ENCODE measurements at places on chromosomes 2 and 18.

DNA sequence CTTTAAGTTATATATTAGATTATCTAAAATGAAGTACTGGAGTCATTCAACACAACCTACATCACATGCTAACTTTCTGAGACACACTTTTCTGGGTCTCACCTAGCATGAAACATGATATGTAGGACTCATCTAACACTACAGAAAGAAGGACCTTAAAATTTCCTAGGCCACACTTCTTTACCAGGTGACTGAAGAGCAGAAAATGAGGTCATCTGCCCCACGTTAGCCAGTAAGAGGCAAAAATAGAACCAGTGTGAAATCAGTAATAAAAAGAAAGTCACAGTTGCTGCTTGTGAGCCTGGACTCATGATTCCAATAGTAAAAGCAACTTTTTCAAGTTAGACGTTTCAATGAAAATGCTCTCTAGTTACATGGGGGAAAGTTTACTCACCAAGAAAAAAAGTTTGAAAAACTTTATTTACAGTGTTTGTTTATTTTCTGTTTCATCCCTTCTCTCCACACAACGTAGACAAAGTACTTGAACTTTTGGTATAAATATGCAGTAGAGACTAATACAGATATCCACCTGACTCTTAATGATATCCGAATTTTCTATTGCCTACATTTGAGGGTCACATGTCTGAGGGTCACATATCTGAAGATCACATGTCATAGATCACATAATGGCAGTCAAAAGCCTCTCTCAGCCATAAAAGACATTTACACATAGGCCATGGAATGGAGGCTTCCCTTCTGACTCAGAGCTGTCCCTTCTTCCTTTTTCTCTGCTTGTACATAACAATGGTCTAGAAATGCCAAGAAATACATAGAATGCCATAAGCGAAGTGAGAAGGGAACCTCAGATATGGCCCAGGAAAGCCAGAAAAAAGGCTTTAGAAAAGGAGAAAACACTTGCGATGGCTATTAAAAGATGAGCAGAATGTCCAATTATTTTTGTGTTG is 362.9 kb downstream of the ZEB2 start:
- no peak for DNase-seq

DNA sequence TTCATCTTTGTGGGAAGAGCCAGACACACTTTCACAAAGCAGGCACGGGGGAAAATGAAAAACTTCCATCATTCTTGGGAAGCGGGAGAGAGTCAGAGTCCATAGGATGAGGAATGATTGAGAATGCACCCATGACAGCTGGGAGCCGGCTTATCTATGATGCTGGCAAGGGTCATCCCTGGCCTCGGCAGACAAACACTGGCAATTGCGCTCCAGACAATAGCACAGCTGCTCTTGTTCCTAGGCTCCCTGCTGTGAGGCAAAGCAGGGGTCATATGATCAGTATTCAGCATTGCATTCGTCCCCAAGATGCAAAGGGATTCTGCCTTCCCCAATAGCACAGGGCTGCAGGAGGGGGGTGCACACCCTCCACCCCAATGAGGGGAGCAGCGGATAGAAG is 33.0 kb downstream of the CYRIA start:
- DNase-seq: no peak

DNA sequence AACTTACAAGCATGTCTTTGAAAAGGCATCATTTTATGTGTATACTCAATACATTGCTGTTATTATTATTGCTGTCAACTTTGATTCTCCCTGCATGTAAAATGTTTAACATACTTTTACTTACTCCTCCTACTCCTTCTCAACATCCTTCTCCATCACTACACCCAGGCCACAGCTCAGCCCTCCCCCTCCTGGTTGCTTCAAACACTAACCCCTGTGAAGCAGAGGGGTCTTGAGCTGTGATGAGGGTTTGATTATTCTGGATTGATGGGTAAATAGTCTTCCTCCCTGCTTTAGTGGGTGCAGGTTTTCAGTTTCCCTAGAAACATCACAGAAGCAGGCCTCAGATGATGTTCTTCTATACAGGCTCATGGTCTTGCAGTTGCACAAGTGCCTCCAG is 221.0 kb downstream of the OSR1 start:
- no peak for DNase-seq

DNA sequence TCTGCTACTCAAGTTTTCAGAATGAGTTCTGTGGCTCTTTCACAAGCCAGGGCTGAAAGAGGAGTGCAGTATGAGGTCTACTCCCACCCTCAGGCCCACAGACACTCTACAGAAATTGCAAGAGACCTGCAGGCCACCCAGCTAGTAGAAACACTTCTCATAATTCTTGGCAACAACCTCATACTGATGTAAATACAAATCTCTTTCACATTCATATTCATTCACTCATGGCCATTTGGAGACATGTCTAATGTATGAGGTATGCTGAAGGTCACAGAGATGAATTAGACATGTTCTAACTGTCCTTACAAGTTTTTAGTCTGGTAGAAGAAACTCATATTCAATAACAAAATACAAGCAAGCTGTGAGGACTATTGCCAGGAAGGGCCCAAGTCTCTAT is 83.8 kb upstream of the KLHL29 start:
- DNase-seq: no peak

- no peak for DNase-seq
These were observed 661.8 kb upstream of the HS6ST1 start for GRCh38 chr2:128980475-128980874.

DNA sequence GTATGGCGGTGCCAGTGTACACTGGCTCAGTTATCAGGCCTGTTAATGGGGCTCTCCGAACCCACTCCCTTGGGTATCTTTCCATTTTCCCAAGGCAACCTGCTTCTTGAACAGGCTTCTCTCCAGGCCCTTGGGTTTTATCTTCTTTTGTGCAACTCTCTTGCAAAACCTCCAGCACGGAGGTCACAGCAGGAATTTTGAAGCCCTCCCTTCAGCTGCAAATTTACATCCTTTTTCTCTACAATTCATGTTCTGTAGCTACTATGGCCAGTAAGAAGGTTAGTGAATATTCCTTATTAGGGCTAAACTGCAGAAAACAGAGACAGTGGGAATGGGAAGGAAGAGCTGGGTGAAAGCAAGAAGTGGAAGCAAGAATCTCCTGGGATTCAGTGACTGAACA is 10.4 kb upstream of the NPAS2 start:
- DNase-seq: no peak

DNA sequence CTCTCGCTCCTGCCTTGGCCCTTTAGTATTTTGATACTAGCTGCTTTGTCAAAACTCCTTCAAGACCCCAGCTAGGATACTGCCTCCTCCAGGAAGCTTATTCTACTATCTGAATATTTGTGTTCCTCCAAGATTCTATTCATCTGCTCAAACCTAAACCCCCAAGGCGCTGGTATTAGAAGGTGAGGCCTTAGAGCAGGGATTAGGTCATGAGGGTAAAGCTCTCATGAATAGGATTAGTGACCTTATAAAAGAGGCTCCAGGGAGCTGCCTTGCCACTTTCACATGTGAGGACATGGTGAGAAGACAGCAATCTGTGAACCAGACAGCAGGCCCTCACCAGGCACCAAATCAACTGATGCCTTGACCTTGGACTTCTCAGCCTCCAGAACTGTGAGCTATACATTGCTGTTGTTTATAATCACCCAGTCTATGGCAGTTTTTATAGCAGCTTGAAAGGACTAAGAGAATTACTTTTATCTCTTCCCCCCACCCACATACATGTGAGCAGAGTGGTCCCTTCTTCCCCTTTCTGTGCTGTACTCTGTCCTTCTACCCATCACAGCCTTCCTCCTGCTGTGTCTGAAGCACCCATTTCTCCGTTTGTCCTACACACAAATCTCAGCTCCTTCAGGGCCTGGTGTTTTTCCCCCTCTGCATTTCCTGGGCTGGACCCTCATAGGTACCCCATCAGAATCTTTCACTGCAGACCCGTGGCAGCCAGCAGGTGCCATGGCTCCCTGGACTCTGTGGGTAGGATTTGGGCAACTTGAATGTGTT is 54.5 kb downstream of the HS1BP3 start:
- no peak for DNase-seq

GRCh38 chr2:102544182-102544581 is 71.2 kb downstream of the SLC9A4 start:
- no peak for DNase-seq

DNA sequence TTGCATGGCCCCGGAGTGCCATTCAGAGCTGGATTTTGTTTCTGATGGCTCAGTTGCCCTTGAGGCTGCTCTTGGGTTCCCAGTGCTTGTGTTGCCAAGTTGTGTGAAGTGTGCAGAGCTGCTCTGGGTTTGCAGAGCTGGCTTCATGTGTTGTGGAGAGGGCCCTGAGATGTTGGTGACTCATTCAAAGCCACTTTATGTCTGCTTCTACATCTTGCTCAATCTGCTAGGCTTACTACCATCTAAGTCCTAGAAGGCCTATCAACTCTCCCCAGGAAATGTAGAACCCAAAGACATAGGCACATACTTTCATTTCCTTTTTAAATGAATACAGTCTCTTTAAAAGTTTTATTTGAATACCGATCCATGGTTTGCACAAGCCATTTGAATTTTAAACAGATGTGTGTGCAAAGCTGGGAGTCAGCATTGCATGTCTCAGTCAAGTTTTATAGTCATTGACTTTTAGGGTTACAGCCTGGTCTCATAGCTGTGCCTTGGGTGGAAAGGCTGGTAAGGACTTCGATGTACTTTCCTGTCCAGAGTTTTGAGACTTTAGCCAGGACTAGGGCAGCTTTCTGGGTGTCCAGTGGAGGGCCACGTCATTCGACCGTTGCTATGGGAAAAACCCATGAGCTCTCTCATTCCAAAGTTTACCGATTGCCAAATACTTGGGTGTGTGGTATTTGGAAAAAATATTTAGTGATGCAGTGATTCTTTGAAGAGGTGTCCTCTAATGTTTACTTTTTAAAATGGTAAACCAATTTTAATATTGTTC is 105.0 kb downstream of the LTBP1 start:
- DNase-seq: peak; percentile 95

GRCh38 chr2:179031731-179032408 is 18.1 kb downstream of the CCDC141 start:
- peak; percentile 84 for DNase-seq

GRCh38 chr2:171149986-171150693 is 10.6 kb downstream of the TLK1 start:
- no peak for DNase-seq

- no peak for DNase-seq
These were observed 629 bp downstream of the PRELID3A start for GRCh38 chr18:12408247-12408869.

DNA sequence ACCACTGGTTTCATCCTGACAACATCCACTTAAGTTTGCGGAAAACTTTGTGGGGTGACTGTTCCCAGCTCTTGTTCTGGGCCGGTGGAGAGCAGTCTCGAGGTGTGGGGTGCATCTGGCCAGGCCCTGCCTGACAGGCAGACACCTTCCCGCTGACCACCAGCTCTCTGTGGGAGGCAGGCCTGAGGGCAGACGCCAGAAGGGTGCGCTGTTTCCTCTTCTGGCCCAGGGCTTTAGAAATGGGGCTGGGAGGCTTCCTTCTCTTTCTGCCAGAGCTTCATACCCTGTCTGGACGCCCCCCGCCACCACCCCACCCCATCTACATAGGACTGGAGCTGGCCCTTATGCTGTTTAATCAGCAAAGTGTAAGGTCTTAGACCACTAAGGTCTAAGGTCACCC is 263.8 kb downstream of the LOXHD1 start:
- DNase-seq: no peak

- no peak for DNase-seq
These were observed 105.1 kb downstream of the TPO start for GRCh38 chr2:1518331-1518803.

DNA sequence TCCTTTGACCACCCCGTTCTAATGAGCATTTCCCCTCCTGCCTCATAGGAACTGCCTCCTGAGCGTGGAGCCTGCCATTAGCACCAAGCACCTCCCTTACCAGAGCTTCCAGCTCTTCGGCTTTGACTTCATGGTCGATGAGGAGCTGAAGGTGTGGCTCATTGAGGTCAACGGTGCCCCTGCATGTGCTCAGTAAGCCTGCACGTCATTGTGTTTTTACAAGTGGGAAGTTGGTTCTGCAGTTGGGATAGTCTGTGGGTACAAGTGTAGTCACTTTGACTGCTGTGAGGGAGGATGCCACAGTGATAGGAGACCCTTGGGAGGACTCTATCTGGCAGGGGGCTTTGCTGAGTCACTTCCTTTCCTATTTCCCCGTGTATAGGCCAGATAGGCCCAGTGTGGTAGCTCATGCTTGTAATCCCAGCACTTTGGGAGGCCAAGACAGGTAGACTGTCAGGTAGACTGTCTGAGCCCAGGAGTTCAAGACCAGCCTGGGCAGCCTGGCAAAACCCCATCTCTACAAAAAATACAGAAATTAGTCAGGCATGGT is 22.0 kb upstream of the POLR1B start:
- no peak for DNase-seq

DNA sequence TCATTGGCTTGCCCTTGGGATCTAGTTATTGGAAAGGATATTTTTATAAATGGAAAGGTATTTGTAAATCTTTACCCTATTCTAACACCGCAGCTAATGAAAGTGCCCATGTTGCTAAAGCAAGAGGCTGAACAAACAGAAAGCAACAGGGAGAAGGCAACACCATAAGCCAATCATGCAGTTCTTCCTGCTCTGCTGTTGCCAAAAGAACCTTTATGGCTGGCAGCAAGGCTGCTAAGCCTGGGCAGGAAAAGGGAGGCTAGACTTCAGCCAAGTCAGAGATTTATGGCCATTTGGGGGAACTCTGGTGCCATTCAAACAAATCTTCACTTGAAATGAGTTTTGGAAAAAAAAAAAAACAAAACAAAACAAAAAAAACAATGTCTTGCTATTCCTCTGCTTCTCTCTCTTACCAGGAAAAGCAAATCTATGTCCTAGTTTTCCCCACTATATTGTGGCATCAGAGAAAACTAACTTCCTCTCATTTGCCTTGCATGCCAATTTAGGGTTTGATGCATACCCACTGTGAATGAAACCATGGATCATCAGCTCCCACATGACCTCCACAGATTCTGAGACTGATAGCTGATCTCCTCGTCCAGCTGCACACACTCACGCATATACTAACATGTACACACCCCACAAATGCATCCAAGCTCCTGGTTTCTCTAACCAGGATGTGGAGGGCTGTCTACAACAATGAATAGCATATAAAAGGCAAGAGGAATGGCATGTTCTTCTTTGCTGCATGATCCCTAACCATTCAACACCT is 179.3 kb downstream of the C1D start:
- no peak for DNase-seq

DNA sequence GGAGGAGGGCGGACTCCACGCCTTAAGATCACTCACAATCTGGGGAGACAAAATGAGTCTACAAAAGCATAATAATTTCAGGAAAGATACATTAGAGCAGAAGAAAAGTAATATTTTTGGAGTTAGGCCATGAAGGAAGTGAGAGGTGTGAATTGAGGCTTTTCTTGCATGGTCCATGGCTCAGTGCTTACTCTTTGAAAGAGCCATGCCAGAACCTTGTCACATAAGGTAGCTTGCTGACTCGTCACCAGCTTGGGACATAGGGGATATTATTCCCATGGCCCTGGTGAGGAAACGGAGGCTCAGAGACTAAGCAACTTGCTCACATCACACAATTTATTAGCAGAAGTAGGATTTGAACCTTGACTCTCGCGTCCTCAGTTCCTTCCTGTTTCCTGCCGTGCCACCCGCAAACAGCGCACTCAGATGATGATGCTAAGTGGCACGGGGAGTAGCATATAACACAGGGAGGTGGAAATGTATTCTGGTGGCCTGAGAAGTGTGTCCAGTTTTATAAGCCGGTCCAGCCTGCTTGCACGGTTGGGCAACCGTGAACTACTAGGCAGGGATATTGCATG is 312.2 kb upstream of the EPAS1 start:
- no peak for DNase-seq

- no peak for DNase-seq
These were observed 12.5 kb downstream of the CYP26B1 start for GRCh38 chr2:72134997-72135800.

- no peak for DNase-seq
These were observed 28.6 kb upstream of the MEX3C start for GRCh38 chr18:51226068-51226467.

Measured in BJ (cell line).